Smooth muscle cell of the brain vasculature (primary cell): ENCODE measurements at places on chromosomes 2 and 18.
A peak's percentile ranks its signal among the peaks of the same experiment; 100 is the strongest.

DNA sequence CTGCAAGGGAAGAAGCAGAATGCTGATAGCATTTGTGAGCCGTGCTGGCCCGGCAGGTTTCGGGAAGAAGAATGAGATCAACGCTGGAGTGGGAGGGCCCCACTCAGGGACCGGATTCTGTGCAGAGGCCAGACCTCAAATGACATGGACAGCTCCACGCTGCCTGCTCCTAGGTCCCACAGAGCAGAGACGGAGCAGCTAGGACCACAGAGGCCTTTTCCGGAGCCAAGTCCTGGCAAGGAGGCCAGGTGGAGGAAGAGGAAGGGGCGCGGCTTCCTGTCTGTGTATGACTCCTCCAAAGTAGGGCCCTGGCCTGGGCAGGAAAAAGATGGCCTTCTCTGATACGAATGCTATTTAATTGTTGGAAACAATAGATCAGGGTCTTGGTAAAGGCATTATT, 139.9 kb downstream of the LRRC30 start:
- DNase-seq: no peak

GRCh38 chr2:168143813-168144212, 103.6 kb downstream of the STK39 start:
- no peak for DNase-seq

GRCh38 chr18:62425465-62426190, 97.2 kb upstream of the ZCCHC2 start:
- peak; percentile 79 for DNase-seq

GRCh38 chr2:164138750-164139149, 402.9 kb upstream of the FIGN start:
- DNase-seq: no peak

- peak; percentile 9 for DNase-seq
Observed at GRCh38 chr2:174546519-174547506, 50.8 kb downstream of the WIPF1 start.

DNA sequence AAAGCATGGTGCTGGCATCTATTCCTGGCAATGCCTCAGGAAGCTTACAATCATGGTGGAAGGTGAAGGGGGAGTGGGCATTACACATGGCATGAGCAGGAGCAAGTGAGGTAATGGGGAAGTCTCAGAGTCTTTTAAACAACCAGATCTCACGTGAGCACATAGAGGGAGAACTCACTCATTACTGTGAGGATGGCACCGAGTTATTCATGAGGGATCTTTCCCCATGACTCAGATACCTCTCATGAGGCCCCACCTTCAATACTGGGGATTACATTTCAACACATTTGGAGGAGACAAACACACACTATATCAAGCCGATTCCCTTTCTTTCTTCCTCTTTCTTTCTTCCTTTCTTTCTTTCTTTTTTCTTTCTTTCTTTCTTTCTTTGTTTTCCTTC, 47.9 kb upstream of the FANCL start:
- DNase-seq: no peak

- DNase-seq: no peak
Observed at GRCh38 chr2:23323917-23324680, 60.9 kb upstream of the KLHL29 start.

- DNase-seq: no peak
Observed at GRCh38 chr2:71362447-71362846, 30.9 kb downstream of the ZNF638 start.

- DNase-seq: no peak
Observed at GRCh38 chr2:75389271-75389670, 171.5 kb downstream of the EVA1A start.

DNA sequence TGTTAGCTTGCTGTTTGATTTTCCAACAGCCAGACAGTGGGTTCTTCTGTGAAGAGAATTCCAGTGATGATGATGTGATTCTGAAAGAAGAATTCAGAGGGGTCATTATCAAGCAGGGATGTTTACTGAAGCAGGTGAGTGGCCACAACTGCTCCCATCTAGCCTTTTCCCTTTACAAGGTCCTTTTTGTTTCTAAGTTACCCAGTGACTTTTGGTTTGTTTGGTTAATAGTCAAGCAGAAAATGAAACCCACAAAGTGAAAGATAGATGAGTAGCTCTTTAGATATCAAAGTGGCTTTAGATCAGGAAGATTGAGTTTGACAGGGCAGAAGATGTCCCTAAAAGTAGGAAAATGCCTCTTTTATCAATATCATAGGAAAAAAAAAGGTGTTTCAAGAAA, 23.3 kb downstream of the PLEK start:
- no peak for DNase-seq
